Left kidney (tissue), 8 donors: ENCODE measurements at places on chromosomes 2 and 18. TPM values are rescaled to one million over a fixed set of nuclear protein-coding genes. Genes with fewer than 3 reads are reported as not detected.

CYP26B1 gene
- polyA plus RNA-seq: 13.8 TPM

DNA sequence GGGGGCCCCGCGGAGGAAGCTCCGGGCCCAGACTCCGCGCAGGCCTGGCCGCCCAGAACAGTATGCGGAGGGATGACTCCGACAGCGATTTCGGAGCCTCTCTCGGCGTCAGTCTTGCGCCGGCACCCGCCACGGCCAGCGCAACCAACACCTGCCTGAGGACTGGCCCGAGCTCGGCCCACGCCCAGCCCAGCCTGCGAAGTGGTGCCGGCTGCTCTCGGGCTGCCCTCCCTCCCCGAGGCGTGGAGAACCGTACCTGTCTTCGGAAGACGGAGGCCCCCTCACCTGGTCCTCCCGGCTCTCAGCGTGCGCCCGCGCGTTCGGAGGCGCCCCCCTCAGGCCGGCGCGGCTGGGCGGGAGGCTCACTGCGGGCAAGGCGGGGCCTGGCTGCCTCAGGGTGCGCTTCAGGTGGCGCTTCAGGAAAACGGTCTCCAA, at the start of gene M1AP:
TSS of gene M1AP (minus strand) at position 322 of the 435 bp plus-strand sequence. CDS start 8,055 bp downstream, outside the sequence.
- no peak for DNase-seq

GRCh38 chr2:19987936-19988335, 2.0 kb downstream of the WDR35 start:
- DNase-seq: no peak

GRCh38 chr2:206392118-206392517, 51.2 kb upstream of the ADAM23 start:
- DNase-seq: no peak
